Breast epithelium (tissue), 4 donors: ENCODE measurements at places on chromosomes 3 and 15. TPM values are rescaled to one million over a fixed set of nuclear protein-coding genes. Genes with fewer than 3 reads are reported as not detected.

- DNase-seq: no peak
These were observed 70.7 kb upstream of the UBE2E1 start for GRCh38 chr3:23735062-23735461.

GRCh38 chr3:105466072-105466471 is 99.4 kb downstream of the ALCAM start:
- DNase-seq: no peak

- DNase-seq: no peak
These were observed 95.0 kb downstream of the LRTM1 start for GRCh38 chr3:54832876-54833275.

GRCh38 chr15:75063338-75063737 is 39.9 kb downstream of the PPCDC start:
- DNase-seq: no peak

GRCh38 chr3:146732325-146732724 is 127.2 kb upstream of the PLSCR5 start:
- DNase-seq: no peak

DNA sequence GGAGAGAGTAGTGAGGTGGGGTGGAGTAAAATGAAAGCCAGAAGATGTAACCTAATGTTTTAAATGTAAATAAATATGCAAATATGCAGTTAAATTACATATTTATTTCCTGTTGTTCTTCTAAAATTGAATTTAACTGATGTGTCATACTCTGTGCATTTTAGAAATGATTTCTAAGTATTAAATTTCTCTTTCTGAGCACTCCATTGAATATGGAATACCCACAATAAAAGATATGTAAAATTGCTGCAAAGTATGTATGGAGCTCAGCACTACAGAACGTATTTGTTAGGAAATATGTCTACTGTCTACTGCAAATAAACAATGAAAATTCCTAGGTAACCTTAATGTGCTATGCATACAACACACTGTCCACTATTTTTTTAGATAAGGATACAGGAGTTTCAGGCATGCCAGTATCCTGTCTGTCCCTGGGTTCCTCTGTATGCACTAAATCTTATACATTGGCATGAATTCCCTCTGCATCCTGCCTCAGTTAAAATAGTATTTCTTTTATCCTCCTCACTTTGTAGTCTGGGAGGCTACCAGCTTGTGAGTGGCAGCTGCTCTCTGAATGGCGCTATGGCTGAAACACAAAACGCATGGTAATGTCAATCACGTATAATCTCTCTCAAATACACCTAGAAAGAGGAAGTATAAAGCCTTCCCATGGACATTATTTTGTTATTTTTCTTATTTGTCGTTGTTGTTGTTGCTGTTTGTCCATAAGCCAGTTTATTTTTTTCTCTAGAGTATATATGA is 579.5 kb downstream of the PYDC2 start:
- no peak for DNase-seq

DNA sequence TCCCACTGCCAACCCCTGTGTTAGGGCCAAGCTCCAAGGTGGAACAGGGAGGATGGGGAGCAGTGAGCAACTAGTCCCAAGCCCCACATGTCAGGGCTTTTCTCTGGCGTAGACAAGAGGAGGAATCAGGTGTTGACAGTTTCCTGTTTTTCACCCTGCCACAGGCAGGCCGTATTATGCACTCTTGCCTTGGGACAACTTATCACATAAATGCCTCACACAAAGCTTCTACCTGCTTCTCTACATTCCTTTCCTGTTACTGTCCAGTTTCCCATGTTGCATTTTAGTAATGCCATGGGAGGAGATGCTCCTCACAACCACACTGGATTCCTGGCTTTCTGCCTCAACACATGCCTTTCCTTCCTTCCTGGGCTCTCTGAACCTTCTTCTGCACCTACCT is 381.2 kb upstream of the ATP11B start:
- DNase-seq: no peak

DNA sequence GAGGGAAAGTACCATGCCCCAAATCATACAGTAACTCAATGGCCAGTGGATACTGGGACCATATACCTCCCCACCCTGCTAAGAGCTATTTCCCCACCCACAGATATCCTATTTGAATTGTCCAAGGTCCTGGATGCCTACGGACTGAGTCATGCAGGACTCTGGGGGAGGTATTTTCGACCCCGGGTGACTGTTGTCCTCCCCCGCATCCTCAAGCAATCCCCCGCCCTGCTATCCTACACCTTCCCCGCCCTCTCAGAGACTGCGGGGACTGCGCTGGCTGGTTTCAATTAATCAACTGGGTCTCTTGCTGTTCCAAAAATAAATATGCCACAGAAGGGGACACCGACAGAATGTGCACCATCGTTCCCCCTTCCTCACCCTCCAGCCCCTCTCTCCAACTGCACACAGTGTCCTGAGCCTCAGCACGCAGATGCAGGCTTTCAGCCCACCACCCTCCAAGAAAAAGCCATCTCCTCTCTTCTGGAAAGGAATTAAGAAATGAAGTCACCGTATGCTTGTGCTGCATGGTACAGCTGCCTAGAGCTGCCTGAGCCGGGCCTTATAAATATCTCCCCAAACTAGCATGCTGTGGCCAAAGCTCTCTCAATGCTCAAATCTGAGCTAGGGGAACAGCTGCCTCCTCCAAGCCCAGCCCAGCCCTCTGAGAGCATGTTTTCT is 8.1 kb downstream of the CAV3 start:
- no peak for DNase-seq

- no peak for DNase-seq
These were observed 104.8 kb upstream of the PPP2R3A start for GRCh38 chr3:135860761-135861160.

- no peak for DNase-seq
These were observed at the start of gene FBXO40 for GRCh38 chr3:121592856-121593702. Gene FBXO40, plus strand, starts transcription at chr3:121593379. Its CDS starts 27,197 bp downstream, at chr3:121620576.

DNA sequence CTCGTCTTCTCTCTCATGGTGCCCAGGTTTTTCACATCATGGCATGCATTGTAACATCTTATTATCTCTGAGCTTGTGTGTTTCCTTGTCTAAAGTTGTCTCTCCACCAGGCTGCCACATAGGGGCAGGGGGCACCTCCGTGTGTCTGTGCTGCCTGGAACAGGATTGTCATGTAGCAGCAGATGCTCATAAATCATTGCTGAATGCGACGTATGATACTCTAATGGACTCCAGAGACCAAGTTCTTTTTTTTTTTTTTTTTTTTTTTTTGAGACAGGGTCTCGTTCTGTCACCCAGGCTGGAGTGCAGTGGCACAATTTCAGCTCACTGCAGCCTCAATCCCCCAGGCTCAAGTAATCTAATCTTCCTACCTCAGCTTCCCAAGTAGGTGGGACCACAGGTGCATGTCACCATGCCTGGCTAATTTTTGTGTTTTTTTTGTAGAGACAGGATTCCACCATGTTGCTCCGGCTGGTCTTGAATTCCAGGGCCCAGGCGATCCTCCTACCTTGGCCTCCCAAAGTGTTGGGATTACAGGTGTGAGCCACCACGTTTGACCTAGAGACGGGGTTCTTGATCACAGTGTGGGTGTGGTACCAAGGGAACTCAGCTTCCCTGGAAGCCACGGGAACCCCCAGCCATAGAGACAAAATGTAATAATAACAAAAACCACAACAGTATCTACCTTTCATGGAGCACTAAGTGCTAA is 4.7 kb upstream of the DNASE1L3 start:
- DNase-seq: no peak

- DNase-seq: no peak
These were observed 22.5 kb upstream of the BFSP2 start for GRCh38 chr3:133377396-133377795.

GRCh38 chr15:73809728-73810501 is 56.8 kb upstream of the INSYN1 start:
- no peak for DNase-seq

GRCh38 chr3:13012221-13012691 is 61.0 kb downstream of the IQSEC1 start:
- peak; percentile 56 for DNase-seq

DNA sequence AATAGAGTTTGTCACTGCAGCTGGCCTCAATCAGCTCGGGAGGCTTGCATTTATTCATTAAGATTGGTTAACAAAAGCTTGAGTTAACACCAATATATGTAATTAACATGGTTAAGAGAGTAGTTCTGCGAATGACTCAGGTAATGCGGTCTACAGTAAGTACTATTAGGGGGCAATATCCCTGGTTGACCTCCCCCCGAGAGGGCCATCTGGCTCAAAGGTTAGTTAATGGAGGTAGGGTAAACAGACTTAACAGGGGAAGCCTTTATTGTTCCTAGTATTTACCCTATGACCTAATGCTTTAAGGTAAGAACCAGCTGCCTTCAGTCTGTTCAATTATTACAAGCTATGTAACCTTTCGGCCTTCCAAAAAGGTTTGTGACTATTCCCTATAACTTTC is 403.3 kb upstream of the SGO1 start:
- DNase-seq: no peak

GRCh38 chr3:100941041-100941440 is 52.2 kb downstream of the ABI3BP start:
- DNase-seq: no peak

- DNase-seq: no peak
These were observed 171.8 kb upstream of the LPP start for GRCh38 chr3:187982142-187982541.

- no peak for DNase-seq
These were observed 59.9 kb upstream of the DGKG start for GRCh38 chr3:186421946-186422345.

DNA sequence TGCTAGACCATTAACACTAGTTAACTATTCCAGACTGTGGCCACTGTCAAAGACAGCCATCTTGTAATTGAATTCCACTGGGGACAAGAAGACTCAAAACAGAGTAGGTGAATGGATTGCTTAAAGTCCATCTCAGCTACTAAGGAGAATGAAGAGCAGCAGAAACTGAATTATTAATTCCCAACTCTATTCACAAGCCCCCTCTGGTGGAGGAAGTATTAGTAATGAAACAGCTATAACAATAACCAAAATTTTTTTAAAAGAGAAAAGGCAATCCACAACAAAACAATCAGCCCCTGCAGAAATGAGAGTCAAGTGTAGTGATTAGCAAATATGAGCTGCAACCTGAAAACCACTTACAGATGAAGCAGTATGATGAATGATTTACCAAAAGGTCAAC is 302.8 kb downstream of the FHIT start:
- no peak for DNase-seq

DNA sequence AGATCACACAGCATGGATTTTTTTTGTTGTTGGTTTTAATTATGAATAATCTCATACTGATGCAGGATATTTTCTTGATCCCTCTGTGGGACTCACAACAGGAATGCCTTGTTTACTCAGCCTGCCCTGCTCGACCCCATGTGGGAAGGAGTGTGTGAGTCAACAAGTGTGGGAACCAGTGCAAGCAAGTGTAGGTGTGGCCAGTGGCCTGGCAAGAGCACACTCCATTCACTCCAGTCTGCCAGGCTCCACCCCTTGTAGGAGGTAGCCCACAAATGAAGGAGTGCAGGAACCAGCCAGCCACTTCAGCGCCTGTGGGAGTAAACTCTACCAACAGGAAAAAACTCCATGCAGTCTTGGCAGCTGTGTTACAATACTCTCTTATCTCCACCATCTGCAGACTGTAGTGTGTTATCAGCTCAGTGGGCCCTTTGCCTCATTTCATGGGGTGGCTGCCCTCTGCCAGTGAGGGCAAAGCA is 393.6 kb downstream of the OTOL1 start:
- no peak for DNase-seq

- no peak for DNase-seq
These were observed 17.2 kb downstream of the CCDC33 start for GRCh38 chr15:74253211-74253921.

DNA sequence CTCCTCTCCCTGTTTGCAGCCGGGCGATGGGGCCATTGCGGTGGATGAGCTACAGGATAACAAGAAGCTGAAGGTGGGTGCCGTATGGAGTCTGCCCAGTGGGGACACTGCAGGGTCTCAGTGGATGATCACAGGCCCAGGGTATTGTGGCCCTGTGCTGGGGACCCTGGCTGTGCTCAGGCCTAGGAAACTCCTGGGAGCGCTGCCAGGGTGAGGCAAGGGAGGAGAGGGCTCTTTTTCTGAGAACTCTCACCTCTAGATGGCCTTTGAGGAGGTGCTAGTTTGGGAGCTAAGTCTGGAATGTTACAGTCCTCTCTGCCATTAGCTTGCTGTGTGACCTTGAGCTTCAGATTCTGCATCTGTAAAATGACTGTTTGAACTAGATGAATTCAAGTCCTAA is 16.4 kb downstream of the SLC24A1 start:
- no peak for DNase-seq

DNA sequence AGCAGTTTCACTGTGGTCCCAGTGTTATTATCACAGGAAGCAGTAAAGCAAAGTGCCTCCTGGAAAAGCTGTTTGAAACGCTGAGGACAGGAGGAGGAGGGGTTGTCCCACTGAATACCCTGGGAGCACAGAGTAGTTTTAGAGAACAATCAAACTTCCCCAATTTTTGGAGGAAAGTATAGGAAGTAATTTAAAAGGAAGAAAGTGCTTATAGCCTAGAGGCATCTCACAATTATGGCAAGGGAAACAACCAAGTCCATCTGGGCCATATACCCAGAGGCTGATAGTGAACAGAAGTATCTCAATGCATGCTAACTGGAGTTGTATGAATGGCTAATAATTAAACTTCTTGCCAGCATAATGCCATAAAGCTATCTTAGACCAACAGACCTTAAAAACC is 137.2 kb upstream of the EPHA6 start:
- DNase-seq: no peak

DNA sequence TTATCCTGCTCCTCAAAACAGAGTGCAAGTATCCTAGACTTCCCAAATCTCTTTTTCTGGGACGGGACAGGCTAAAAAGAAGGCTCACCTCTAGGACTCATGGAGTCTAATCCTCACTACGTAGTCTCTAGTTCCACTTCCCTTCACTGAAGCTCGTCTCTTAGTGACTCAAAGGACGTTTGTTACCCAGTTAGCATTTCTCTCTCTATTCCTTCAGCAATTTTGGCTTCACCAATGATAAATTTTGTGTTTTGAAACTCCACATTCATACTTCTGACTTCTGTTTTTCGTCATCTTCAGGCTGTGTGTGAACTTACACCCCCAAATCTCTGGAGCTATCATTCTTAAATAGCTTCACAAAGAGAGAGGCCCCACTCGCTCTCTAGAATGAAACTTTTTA is 627.1 kb downstream of the NAALADL2 start:
- DNase-seq: no peak

- no peak for DNase-seq
These were observed 61.3 kb downstream of the PPARG start for GRCh38 chr3:12349895-12350811.

DNA sequence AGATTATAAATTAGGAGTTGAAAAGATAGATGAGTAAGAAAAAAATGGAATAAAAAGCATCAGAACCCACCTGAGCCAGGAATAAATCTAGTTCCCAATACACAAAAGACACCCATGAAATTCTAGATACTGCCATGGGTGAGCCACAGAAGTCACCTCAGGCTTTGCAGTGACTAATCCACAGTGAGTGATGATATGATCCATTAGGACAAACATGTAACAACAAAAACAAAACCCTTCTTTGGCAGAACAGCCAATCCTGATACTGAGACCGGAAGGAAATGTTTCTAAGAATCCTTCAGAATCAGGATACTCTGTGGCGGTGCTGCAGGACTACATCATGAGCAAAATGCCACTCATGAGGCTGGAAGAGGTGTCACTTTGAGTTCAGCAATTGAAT is 15.0 kb upstream of the MINDY4B start:
- DNase-seq: no peak

- DNase-seq: no peak
These were observed 88.7 kb downstream of the GABRG3 start for GRCh38 chr15:27059610-27060202.

The CCDC33 gene
- total RNA-seq: 0.33 TPM

The CISH gene
- 17.4 TPM for total RNA-seq

The SLC24A5 gene
- not detected for total RNA-seq

The TMEM39A gene
- 36.4 TPM for total RNA-seq

The ECE2 gene
- not detected for total RNA-seq

The UPK1B gene
- not detected for total RNA-seq

The GPR171 gene
- total RNA-seq: 0.48 TPM

The PLXNB1 gene
- 148 TPM for total RNA-seq
